ENCODE measurements at places on chromosomes 1 and 21.

- DNase-seq, result no peak
- H3K4me1 ChIP-seq, result no peaks in the 10 kb centered on the region
- no peaks in the 10 kb centered on the region for H3K36me3 ChIP-seq
Measured at GRCh38 chr1:5780324-5780716, 211.9 kb downstream of the NPHP4 start.

DNA sequence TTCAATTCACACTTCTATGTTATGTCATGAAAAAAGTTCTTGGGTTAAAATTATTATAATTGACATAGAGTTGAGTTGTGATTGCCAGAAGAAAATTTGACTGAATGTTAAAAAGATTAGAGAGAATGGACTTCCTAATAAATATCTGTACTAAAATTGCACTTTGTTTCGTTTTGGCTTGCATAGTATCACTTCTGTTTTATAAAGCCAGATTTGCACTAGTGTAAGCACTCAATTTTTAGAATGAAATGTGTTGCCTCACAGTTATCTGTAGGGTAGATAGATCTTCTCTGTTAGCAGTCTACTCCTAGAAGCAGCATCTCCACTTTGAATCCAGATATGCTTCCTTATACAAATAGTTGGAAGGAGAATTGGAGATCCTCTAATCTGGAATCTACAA, 95.2 kb upstream of the MPC2 start:
- H3K4me3 ChIP-seq, result no peak overlapping the region
- no peak overlapping the region for H3K27ac ChIP-seq
- no peak for DNase-seq
- peaks cover 6% of the 10 kb centered on the region for H3K36me3 ChIP-seq
- no peaks in the 10 kb centered on the region for H3K27me3 ChIP-seq

DNA sequence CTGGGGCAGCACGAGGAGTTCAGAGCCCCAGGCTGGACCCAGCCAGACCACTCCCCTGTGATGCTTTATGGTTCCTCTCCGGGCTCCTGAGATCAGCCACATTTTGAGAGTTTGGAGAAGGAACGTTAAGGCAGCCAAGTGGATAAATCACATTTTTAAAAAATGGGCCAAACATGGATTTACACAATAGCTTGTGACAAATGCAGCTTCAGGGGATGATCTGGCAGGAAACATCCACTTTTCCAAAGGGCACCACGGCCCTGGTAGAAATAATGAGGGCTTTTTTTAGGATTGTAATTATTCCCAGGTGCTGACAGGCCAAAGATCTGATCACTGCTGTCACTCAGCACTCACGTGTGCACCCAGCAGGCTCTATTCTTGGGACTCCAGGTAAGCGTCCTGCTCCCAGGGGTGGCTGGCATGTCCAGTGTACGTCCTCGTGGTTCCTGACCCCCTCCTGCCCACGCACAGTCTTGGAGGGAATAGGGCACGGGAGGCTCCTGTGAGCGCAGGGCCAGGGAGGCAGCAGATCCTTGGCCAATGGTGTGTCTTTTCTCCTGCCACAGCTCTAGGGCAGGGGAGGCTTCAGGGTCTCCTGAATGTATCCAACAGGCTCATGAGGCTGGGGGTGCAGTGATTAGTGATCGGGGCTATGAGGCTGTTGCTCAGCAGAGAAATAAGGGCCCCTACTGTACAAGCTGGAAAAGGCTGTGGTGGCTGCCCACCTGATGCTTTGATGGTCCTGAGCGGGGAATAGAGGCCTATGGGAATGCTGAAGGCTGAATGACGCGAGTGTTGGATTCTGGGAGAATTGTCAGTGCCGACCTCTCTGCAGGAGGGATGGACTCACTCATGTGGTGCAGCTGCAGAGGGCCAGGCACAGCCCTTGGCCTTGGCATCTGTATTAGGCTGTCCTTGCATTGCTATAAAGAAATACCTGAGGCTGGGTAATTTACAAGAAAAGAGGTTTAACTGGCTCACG, 415.7 kb downstream of the PTPRU start:
- H3K27me3 ChIP-seq, result peaks cover 7% of the 10 kb centered on the region
- H3K27ac ChIP-seq, result no peak overlapping the region
- DNase-seq, result no peak
- H3K4me3 ChIP-seq, result no peak overlapping the region
- H3K36me3 ChIP-seq, result no peaks in the 10 kb centered on the region
- no peaks in the 10 kb centered on the region for H3K4me1 ChIP-seq

GRCh38 chr21:15022608-15023261, 42.1 kb downstream of the NRIP1 start:
- H3K4me3 ChIP-seq, result no peak overlapping the region
- no peaks in the 10 kb centered on the region for H3K36me3 ChIP-seq
- DNase-seq, result no peak
- no peaks in the 10 kb centered on the region for H3K4me1 ChIP-seq
- no peaks in the 10 kb centered on the region for H3K27me3 ChIP-seq

DNA sequence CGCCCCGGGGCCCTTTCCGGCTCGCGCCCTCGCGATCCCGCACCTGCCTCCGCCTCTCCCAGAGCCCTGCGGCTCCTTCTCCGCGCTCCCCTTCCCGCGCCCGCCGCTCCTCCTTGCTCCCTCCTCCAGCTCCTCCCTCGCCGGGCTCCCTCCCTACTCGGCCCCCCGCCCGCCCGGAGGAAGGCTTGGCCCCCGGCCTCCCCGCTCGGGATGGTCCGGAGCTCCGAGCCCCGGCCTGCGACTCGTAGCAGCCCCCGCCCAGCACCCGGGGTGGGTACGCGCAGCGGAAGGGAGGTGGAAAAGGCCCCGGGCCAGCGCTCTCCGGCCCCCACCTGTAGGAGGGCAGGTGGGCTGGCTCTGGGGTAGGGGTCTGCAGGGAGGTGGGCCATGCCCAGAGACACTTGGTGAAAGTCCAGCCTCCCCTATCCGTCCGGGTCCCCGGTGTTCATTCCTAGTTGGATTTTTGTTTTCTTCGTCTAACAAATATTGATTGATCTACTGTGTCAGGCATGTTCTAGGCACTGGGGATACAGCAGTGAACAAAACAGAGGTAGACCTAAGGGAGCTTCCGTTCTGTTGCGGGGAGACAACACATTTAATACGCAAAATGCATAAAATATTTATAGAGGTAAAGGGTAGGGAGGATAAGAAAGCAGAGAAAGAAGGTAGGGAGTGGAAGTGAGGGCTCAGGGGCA, at the start of gene HTR1D:
Gene HTR1D, minus strand, starts transcription at position 82 of the 695 bp plus-strand sequence. CDS start 23,283 bp downstream, outside the sequence.
- DNase-seq, result no peak
- H3K4me1 ChIP-seq, result peaks cover 13% of the 10 kb centered on the region
- H3K27ac ChIP-seq, result no peak within 1 kb of the TSS
- no peaks in the 10 kb centered on the region for H3K36me3 ChIP-seq
- H3K27me3 ChIP-seq, result no peaks in the 10 kb centered on the region
- peak within 1 kb of the TSS; percentile 12 for H3K4me3 ChIP-seq

- H3K36me3 ChIP-seq, result no peaks in the 10 kb centered on the region
- DNase-seq, result no peak
- no peaks in the 10 kb centered on the region for H3K27me3 ChIP-seq
- H3K27ac ChIP-seq, result no peak overlapping the region
- no peak overlapping the region for H3K4me3 ChIP-seq
Measured at GRCh38 chr1:114238053-114238452, 84.4 kb upstream of the SYT6 start.

- no peak overlapping the region for H3K4me3 ChIP-seq
- H3K27me3 ChIP-seq, result no peaks in the 10 kb centered on the region
- no peaks in the 10 kb centered on the region for H3K4me1 ChIP-seq
- no peaks in the 10 kb centered on the region for H3K36me3 ChIP-seq
Measured at GRCh38 chr1:172201572-172201971, 218.9 kb upstream of the C1orf105 start.

DNA sequence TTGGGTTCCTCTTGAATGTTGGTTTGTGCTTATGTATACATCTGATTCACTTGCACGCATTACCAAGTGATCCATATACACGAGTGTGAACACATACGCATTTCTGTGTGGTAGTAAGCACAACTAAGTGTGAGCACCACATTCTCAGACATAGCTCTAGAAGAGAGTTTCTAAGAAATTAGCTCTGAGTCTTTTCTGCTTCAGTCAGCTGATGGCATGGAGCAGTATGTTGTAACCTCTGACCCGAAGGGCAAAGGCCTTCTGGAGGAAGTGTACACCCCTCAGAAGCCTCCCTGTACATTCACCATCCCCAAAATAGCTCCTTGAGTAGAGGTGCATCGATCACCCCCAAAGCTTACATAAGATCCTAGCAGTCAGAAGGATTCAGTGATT, 183.7 kb downstream of the KIF26B start:
- H3K27ac ChIP-seq, result no peak overlapping the region
- no peak overlapping the region for H3K4me3 ChIP-seq
- no peaks in the 10 kb centered on the region for H3K36me3 ChIP-seq
- H3K4me1 ChIP-seq, result no peaks in the 10 kb centered on the region

DNA sequence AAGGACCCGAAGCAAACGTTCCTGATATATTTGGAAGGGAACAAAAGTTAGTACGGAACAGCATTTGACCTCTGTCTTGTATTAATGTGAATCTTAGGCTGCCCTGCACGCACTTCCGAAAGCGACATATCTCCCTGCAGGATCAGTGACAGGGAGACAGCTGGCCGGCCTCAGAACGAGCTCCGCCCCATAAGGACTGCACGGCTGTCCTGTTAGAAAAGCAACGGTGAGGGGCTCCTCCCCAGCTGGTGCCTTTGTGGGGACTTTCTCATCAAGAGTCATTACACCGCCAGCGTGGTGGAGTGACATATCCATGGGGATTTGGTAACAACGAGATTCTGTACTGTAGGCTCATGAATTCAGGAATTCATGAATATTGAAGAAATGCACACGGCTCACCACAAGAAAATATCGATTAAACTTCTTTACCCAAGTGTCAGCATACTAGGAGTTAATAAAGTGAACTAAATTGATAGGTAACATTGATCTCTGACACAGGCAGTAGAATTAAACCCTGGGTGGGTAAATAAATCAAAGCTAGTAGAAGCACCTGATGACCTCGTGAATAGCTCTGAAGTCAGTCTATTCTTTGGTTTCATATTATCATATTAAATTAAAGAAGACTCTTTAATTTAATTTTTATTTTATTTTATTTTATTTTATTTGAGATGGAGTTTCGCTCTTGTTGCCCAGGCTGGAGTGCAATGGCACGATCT, 8.1 kb upstream of the GREM2 start:
- H3K4me3 ChIP-seq, result no peak overlapping the region
- no peaks in the 10 kb centered on the region for H3K36me3 ChIP-seq
- no peaks in the 10 kb centered on the region for H3K27me3 ChIP-seq
- DNase-seq, result no peak
- H3K27ac ChIP-seq, result no peak overlapping the region

DNA sequence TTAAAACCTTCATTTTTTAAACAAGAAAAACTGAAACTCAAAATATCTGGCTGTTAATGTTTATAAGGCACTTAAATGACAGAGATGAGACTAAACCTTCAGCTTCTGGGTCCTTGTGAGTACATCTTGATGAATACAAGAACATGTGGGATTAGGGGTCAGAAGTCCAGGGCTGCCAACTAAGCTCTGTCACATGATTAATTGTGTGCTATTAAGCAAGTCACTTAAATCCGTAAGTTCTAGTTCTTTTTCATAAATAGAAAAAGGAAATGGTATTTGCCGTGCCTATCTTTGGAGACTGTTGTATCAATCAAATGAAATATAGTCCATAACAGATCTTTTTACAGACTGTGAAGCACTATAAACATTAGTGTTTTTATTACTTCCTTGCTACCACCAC, 43.2 kb upstream of the KCTD3 start:
- H3K4me3 ChIP-seq, result no peak overlapping the region
- H3K27ac ChIP-seq, result no peak overlapping the region
- H3K27me3 ChIP-seq, result no peaks in the 10 kb centered on the region
- no peak for DNase-seq
- no peaks in the 10 kb centered on the region for H3K36me3 ChIP-seq
- H3K4me1 ChIP-seq, result no peaks in the 10 kb centered on the region

GRCh38 chr1:39292401-39292800, 87.9 kb downstream of the MACF1 start:
- H3K4me1 ChIP-seq, result no peaks in the 10 kb centered on the region
- H3K4me3 ChIP-seq, result no peak overlapping the region
- no peaks in the 10 kb centered on the region for H3K27me3 ChIP-seq
- no peak for DNase-seq

DNA sequence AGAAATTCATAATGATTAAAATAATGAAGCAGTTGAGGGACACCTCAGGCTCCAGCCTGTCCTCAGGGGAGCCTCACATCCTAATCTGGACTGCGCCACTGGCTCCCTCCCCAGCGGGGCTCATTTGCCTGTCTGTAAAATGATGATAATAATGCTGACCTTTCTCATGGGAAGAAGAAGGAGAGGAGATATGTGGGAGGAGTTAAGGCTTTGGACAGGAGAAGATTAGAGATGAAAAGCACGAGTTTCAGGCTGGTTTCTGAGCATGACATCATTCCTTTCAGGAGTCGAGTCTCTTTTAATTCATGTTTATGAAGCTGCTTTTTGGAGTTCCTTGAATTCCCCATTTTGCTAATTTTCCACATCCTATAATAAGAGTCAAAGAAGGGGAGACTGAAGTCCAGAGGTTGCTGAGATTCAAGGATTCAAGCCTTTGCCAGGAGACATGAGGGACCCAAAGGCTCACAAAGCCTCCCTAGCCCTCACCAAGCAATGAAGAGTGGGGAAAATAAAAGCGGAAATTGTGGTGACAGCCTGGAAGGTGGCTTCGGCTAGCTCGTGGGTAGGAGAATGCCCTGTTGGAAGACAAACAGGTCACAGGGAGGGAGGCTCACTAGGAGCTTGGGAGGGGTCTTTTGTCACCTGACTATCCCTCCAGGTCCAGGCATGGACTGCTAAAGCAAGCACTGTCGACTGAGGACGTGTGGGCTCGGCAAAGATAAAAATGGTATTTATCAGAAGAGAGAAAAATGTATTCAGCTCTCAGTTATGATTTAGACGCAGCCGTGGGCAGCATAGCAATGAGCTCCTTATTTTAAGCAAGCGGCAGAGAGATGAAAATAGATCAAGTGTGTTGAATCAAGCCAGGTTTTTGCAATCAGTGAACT, 27.5 kb upstream of the STMN1 start:
- H3K27ac ChIP-seq, result no peak overlapping the region
- no peaks in the 10 kb centered on the region for H3K27me3 ChIP-seq

- no peak overlapping the region for H3K27ac ChIP-seq
- no peak for DNase-seq
- H3K36me3 ChIP-seq, result no peaks in the 10 kb centered on the region
- H3K27me3 ChIP-seq, result no peaks in the 10 kb centered on the region
- H3K4me1 ChIP-seq, result no peaks in the 10 kb centered on the region
- H3K4me3 ChIP-seq, result no peak overlapping the region
Measured at GRCh38 chr1:81505831-81506230, 294.9 kb upstream of the ADGRL2 start.

DNA sequence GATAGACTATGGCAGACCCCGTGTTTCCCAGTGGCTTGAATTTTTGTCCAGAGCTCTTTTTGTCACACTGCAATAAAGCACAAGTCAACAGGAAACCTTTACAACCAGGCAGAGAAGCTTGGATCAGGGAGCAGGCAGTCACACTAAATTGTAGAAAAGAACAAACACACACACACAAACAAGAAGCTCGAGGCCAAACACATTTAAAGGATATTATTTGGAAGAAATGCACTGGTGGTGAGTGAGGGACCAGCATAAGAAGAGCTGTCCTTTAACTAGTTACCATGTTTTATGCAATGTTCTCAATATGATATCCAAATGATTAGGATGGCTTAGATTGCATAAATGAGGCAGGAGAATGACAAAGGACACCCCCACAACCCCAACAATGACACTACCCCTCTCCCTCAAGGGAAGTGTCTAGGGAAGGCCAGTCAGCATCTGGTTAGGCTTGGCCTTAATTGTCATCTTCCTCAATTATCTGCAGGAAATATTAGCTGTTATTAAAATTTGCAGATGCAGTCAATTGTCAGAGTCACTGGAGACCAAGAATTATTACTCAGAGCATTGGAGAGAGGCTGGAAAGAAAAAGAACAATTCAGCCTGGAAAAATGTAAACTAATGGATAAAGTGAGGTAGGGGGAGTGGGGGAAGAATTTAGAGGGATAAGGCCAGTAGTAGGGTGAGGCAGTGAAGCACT, 35.3 kb downstream of the DDR2 start:
- no peaks in the 10 kb centered on the region for H3K4me1 ChIP-seq
- H3K27ac ChIP-seq, result no peak overlapping the region
- H3K27me3 ChIP-seq, result no peaks in the 10 kb centered on the region
- DNase-seq, result no peak
